ENCODE measurements at places on chromosomes 16 and 17. TPM values are rescaled to one million over a fixed set of nuclear protein-coding genes. Genes with fewer than 3 reads are reported as not detected.

The KRTAP2-1 gene
- not detected for total RNA-seq

The RAI1 gene
- total RNA-seq: 15.6 TPM

The ALOXE3 gene
- not detected for total RNA-seq

The MSL1 gene
- total RNA-seq: 101 TPM

The GHDC gene
- total RNA-seq: 8.4 TPM

The CFAP97D1 gene
- not detected for total RNA-seq

The NEUROD2 gene
- total RNA-seq: not detected

The TMEM100 gene
- total RNA-seq: not detected

The HNF1B gene
- not detected for total RNA-seq

The CANT1 gene
- 76.7 TPM for total RNA-seq

The LLGL2 gene
- 4.0 TPM for total RNA-seq

The KRT25 gene
- total RNA-seq: not detected
